ENCODE measurements at places on chromosomes 4 and X.
A peak's percentile ranks its signal among the peaks of the same experiment; 100 is the strongest.

DNA sequence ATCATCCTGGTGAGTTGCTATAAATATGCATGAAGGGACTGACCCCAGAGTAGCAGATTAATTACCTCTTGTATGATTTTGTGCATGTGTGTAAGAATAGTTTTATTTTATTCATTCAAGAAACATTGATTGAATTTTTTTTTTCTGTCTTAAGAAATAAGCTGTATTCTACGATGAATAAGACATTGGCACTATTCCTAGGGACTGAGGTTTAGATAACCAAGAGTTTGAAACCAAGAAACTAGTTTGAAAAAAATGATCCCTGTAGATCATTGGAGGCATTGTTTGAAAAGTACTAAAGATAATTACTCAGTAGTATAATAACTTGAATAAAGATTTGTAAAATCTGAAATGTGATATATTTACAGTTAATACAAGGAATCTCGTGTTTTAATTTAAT lies 1086.9 kb downstream of the PCDH7 start:
- DNase-seq: no peak

DNA sequence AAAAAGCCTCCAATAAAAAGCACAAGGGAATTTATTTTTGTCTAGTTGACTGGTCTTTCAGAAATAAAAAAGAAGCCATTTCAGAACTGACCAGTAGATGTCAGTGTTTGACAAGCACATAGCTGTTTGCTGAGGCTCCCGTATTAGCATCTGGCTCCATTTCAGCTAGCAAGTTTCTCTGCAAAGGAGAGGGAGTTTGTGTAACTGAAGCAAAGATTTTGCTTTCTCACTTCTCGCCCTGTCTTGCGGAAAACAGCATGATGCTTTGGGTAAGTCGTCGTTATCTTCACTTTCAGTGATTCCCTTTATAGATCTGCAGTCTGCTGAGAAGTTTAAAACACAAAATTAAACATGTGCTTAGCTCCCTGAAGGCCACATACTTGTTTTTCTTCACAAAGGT lies 85.5 kb downstream of the CT47B1 start:
- peak; percentile 85 for DNase-seq

- no peak for DNase-seq
Measured at GRCh38 chr4:122665161-122665929, 44.5 kb upstream of the IL21 start.

DNA sequence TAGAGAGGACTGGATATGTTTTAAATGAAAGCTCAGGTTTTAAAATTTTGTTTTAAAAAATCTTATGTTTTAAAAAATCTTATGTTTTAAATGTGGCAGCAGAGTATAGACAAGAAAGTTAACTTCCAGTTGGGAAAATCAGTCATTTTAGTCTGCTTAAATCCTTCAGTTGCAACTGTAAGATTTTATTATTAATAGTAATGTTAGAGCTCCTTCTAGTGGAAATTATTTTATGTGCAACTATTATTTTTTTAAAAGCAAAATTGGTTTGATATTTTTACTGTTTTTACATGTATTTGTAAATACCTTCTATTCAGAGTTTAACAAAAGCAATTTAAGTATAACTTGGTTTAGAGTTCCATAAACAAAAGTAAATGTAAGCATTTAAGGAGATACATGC lies 8.5 kb upstream of the NUDT6 start:
- DNase-seq: no peak

DNA sequence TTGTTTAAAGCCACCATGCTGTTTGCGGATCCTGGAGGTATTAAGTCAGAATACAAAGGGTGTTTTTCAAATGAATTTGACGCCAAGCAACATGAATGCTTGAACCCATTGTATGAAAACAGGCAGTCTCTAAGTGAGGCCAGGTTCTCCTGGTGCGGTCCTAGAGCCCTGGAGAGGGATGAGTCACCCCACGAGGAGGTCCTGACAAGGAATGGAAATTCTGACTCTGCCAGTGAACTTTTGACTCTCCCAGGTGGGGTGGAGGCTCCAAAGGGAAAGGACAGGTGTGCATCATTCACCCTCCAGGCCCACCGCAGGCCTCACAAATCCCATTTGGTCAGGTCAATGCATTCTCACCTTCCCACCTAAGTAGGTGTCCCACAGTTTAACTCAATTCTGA lies 1.5 kb downstream of the TRIM2 start:
- DNase-seq: no peak

DNA sequence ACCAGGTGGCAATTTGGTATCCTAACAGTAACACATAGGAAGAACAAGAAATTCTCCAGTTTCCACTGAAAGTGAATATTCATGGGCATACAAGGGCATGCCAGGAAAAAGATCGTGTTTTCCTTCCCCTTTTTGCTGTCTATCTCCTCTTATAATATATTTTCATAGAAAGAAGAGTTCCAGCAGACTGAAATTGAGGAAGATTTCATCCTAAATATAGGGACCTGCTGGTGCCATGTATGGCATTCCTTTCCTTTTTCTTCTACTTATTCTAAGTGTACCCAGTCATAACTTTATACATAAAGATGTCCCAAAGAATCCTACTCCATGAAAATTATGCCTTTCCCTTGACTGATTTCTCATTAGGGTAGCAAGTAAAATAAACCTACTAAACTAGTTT lies 40.8 kb upstream of the KCNIP4 start:
- no peak for DNase-seq

- no peak for DNase-seq
Measured at GRCh38 chrX:109732017-109732801, 848 bp downstream of the ACSL4 start.

- no peak for DNase-seq
Measured at GRCh38 chr4:14566518-14566917, 435.8 kb upstream of the CPEB2 start.

DNA sequence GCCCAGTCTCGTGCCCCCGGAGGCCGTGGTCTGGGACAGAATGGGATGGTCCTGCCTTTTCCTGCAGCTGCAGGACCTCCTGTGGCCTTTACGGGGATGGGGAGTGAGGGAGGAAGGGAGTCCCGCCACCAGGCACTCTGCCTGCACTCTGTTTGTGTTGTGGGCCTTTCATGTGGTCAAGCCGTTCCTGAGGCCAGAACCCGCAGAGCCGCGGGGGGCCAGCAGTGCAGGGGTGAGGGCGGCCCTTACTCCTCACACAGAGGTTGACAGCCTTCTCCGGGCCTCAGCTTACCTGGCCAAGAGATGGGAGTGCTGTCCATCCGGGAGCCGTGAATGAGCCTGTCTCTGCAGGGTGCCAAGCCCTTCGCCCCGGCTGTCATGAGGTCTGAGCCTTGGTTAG lies 230.7 kb downstream of the AFAP1 start:
- no peak for DNase-seq

DNA sequence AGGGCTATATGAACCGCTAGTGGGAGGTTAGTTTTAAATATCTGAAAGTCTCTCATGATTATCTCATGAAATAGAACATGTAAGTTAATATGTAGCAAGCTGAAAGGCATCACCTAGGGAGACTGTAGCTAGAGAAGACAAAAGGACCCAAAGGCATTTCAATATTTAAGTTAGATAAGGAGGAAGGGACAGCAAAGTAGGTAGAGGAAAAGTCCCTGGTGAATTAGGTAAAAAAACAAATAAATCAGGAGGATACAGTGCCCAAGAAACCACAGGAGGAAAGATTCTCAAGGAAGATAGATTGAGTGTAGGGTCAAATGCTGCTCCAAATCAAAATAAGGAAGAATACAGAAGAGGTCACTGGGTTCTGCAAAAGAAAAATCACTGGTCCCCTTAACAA lies 175.5 kb downstream of the GASK1B start:
- no peak for DNase-seq

GRCh38 chr4:169102026-169102425 lies 92.0 kb upstream of the CBR4 start:
- DNase-seq: no peak

GRCh38 chr4:187839765-187840164 lies 155.8 kb upstream of the ZFP42 start:
- DNase-seq: no peak

- no peak for DNase-seq
Measured at GRCh38 chr4:181476508-181476890, 766.7 kb upstream of the TENM3 start.

GRCh38 chrX:7216981-7217587 lies 69.1 kb upstream of the PUDP start:
- DNase-seq: no peak

DNA sequence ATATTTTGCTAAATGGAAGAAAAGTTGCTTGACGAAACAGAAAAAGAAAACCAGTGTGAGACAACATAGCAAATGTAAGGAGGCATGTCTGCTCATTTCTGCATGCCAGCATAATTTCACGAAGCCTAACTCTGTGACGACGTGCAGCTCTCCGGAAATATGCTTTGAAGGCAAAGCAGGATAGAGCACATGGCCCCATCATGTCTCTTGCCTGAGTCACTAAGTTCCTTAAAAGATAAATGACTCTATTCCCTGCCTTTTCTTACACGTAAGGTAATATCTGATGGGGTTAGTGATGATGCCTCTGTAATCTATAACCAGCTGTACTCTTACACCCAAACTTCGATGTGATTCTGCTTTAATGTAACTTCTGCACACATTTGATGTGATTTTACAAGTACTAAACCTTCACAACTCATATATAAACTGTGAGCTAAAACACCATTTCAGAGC lies 64.5 kb downstream of the ANXA3 start:
- DNase-seq: no peak

- DNase-seq: no peak
Measured at GRCh38 chrX:151816934-151817333, 82.4 kb downstream of the CNGA2 start.

GRCh38 chr4:8857766-8858700 lies 13.6 kb downstream of the HMX1 start:
- DNase-seq: no peak

DNA sequence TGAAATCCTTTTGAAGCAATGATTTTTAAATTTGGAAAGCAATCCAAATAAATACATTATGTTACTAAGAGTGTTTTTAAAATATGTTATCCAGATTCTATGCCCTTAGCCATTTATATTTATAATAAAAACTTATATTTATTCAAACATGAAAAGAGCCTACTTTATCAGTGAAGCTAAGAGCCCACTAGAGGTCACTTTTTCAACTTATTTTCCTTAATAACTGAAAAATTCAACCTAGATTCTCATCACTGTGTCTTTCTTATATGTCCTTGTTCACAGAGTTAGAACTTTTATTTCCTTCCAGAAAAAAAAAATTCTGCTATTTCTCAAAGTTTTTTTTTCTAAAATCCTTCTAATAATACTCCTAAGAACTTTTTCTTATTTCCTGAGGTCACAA lies 23.9 kb downstream of the PRDM8 start:
- no peak for DNase-seq

GRCh38 chr4:174358410-174358809 lies 74.7 kb downstream of the CEP44 start:
- DNase-seq: no peak

GRCh38 chr4:75289914-75290582 lies 224.2 kb downstream of the RCHY1 start:
- no peak for DNase-seq

- no peak for DNase-seq
Measured at GRCh38 chr4:118989098-118990080, 100.7 kb downstream of the SYNPO2 start.

DNA sequence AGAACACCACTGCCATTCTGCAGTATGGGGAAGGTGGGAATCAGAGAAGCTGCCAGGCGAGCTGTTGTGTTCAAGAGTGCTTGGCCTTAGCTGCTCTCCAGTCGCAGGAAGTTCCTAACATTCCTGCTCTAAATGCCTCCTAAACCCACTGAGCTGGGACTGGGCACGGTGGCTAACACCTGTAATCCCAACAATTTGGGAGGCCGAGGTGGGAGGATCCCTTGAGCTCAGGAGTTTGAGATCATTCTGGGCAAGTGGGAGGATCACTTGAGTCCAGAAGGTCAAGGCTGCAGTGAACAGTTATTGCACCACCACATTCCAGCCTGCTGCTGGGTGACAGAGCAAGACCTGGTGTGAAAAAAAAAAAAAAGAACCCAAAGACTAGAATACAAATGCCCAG lies 690.3 kb upstream of the FAM241A start:
- no peak for DNase-seq

DNA sequence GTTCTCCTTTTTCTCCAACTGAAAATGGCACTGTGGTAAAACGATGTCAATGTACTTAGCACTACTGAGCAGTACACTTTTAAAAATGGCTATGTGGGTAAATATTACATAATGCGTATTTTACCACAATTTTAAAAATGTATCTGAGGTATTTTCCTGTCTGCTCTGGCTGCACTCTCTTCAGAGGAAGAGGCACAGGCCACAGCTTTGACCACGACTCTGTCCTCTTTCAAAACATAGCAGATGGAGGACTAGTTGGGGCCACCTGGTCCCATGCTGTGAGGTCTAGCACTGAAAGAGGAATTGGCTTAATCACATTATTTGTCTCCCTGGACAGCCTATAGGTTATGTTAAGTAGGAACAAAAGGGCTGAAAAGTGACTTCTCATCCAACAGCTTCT lies 5.2 kb downstream of the KCNE5 start:
- DNase-seq: no peak

- no peak for DNase-seq
Measured at GRCh38 chr4:24774452-24774851, 20.9 kb upstream of the SOD3 start.

GRCh38 chrX:68059469-68059868 lies 373.8 kb downstream of the OPHN1 start:
- DNase-seq: no peak

GRCh38 chr4:38856046-38856445 lies 571 bp downstream of the TLR6 start:
- DNase-seq: no peak

DNA sequence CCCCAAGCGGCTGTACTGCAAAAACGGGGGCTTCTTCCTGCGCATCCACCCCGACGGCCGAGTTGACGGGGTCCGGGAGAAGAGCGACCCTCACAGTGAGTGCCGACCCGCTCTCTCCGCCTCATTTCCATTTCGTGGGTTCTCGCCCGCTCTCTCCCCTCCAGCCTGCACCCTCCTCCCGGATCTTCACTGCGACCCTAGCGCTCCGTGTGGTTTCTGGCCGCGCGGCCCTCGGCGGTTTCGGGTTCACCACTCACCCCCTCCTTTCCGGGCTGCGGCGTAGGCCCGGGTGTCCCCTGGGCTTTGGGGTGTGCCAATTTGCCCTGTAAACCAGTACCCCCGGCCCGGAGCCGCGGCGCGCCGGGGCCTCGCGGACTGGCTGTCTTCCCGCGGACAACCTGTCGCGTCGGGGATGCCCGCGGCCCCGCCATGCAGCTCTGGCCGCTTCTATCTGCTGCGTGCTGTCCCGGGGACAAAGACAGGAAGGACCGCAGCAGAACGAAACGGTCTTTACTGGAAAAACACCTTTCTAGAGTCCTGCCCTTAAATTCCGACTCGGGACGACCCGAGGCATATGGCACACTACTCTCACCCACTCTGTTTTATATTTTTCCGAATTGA lies 737 bp downstream of the FGF2 start:
- peak; percentile 12 for DNase-seq

GRCh38 chrX:105098201-105098600 lies 122.3 kb downstream of the TEX13A start:
- no peak for DNase-seq

- DNase-seq: no peak
Measured at GRCh38 chr4:69058410-69059059, 37.7 kb upstream of the UGT2B7 start.

Measured in hippocampal formation (tissue), 2 donors.